GOT3 (cell line): ENCODE measurements at places on chromosomes 6 and 20.

- DNase-seq, result no peak
These were observed 580.0 kb downstream of the QKI start for GRCh38 chr6:163994566-163994965.

GRCh38 chr6:88493717-88494116 is 327.6 kb upstream of the CNR1 start:
- DNase-seq, result no peak

DNA sequence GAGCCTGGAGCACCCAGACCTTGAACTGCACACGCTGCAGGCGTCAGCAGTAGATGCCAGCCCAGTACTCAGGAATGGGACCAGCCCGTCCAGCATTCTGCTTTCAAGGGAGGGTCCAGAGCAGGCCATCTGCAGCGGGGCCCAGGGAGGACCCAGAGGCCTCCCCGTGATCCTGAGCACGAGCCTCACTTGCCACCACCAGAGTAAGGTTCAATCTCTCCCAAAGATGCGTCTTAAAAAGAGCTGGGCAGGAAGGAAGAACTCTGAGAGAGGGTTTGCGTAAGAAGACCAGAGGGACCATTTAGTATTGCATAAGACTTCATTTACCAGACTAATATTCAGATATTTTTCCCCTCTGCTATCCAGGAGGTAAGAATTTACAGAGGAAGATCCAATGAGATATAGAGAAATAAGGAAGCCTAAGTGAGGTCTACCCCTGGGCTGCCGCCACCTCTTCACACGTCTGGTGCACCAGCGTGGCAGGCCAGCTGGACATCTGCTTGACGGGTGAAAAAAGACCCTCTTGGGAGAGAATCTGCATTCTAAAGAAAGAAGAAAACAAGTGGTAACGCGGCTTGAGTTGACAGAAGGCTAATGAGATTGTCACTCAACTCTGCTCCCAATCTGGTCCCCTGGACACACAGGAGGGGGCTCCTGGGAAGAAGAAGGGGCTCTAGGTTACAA is 107.3 kb downstream of the PRND start:
- no peak for DNase-seq

DNA sequence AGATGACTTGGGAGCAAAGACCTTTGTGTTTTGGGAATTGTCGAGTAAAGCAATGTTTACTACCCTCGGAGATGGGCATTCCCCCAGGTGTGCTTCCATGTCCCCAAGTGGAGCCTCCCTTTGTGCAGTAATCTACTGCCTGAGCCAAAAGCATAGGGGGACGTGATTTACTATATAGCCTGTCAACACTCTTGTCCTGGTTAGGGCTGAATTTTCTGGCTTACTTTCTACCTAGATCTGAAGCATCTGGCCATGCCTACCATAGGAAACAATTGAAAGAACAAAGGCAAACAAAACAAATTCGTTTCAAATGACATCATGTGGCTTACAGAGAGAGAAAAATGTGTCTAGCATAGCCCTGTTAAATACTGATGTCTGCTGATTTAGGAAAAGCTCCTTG is 350.6 kb downstream of the SAMD5 start:
- no peak for DNase-seq

DNA sequence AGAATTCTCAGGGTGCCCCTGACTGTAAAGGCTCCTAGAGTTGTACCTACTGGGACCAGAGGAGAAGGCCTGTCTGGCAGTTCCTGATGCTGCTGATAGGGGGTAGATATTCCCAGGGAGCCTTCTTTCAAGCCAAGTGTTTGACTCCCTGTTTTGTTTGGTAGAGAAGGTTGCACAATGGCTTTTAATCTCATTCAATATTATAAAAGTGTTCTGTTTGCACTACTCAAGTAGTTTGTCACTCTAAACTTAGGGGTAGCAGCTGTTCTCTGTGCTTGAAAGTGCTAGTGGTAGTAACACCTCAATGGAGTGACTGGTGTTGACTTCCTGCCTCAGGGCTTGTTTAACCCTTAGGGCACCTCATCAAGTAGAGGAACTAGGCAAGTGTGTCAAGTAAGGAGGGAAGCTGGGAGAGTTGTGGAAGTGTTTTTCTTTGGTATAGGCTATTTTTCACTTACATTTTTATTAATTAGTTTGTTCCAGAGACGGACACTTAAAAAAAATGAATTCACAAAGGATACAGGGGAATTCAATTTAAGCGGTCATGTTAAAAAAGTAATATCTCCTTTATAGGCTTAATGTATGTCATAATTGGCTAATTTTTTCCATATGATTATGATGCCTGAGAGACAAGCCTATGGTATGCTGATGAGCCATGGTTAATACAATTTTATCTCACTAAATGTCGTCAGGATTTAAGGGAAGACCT is 38.1 kb downstream of the BICRAL start:
- no peak for DNase-seq

- DNase-seq, result no peak
These were observed 149.6 kb downstream of the RIMS1 start for GRCh38 chr6:72035966-72036365.

GRCh38 chr6:142771162-142771561 is 173.8 kb downstream of the HIVEP2 start:
- no peak for DNase-seq

DNA sequence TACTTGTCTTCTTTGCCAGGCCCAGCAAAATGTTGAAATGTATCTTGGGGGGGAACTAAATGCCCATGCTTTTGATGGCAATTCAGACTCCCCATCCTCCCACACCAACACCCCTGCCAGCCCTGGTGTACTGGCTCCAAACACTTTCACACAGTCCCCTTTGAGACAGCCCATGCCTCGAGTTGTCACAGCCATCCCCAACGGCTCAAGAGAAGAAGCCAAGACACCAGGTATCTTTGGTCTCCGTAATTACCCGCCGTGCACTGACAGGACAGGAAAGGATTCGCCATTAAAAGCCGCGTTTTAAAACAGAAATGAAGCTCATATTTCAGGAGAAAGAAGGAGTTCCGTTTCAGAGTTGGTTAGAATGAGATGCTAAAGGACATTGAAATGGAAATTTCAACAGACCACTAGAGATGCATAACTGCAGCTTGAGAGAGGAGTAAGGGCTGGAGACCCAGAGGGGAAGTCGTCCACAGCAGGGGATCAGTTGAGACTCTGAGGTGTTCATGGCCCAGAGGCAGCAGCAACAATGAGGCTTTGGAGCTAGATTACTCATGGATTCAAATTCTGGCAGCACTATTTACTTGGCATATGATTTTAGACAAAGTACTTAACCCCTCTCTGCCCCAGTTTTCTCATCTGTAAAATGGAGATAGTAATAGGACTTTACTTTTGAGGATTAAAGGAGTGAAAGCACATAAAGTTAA is 63.5 kb upstream of the ADGRF1 start:
- no peak for DNase-seq

DNA sequence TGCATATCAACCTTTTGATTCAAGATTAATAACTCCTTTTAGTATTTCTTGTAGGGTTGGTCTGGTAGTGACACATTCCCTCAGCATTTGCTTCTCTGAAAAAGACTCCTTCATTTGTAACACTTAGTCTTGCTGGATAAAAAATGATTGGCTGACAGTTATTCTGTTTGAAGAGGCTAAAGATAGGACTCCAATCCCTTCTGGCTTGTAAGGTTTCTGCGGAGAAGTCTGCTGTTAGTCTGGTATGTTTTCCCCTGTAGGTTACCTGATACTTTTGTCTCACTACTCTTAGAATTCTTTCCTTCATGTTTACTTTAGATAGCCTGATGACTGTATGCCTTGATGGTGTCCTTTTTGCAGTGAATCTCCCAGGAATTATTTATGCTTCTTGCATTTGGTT is 96.0 kb downstream of the CARMIL1 start:
- DNase-seq, result no peak

- DNase-seq, result no peak
These were observed 628.0 kb upstream of the NRSN1 start for GRCh38 chr6:23498013-23498412.

DNA sequence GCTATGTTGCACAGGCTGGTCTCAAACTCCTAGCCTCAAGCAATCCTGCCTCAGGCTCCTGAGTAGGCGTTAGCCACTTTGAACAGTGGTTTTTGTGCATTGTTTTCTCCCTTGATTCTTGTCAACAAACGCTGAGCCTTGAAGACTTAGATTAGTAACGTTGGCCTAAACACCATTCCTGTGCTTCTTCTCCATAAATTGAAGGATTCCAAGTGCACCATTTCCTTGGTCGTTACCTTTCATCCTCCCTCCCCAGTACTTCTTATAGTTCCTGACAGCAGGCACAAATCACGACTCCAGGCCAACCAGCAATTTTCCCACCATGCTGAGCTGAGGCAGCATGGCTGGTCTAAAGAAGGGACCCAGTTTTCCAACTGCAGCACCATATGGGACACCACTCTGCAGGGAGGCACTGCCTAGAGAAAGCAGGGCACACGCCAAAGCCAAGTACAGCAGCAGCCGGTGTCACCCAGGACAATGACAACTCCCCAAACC is 8.9 kb downstream of the RPS10 start:
- no peak for DNase-seq

- DNase-seq, result no peak
These were observed 66.7 kb upstream of the SLC22A16 start for GRCh38 chr6:110543106-110543505.

DNA sequence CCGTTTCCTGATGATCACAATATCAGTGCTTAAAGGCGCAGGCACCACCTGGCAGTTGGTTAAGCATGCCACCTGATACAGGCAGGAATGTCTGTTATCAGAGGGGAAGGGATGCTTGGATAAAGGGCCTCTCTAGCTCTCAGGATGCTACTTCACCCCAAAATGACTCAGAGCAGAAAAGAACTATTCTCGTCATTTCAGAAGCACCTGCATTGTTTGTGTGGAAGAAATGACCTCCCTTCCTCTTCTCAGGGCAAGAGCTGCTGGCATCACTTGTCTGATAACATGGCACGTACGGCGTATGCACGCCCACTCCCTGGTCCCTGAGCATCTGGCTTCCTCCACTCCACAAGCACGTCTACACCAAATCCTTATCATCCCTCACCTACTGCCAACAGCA is 47.3 kb downstream of the ATP9A start:
- no peak for DNase-seq

- no peak for DNase-seq
These were observed 42.2 kb downstream of the STMND1 start for GRCh38 chr6:17144016-17144415.

- DNase-seq, result no peak
These were observed 36.3 kb upstream of the VEGFA start for GRCh38 chr6:43733471-43734293.

DNA sequence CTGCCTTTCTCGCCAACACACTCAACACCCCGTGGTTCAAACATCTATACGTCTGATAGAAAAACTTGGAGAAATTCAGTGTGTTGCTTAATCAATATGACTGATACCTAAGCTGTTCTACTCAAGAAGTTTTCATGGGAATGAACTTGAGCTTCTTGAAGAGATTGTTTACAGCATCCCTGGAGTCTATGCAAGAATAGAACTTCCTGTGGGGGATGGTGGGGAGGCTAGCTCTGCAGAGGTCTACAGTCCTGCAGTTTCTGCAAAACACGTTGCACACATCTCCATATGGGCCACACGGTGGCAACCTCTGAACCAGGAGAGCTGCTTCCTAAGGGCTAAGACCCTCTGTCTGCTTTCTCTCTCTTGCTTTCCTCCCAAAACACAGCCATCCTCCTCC is 32.7 kb upstream of the FANCE start:
- DNase-seq, result no peak
